SW480 (cell line): ENCODE measurements at places on chromosomes 4 and X.

- peak; percentile 64 for DNase-seq
Measured at GRCh38 chr4:40908702-40909362, 159.1 kb downstream of the NSUN7 start.

GRCh38 chr4:10690185-10690907 is 5.8 kb upstream of the CLNK start:
- no peak for DNase-seq

- no peak for DNase-seq
Measured at GRCh38 chr4:170109586-170110284, 20.0 kb upstream of the AADAT start.

DNA sequence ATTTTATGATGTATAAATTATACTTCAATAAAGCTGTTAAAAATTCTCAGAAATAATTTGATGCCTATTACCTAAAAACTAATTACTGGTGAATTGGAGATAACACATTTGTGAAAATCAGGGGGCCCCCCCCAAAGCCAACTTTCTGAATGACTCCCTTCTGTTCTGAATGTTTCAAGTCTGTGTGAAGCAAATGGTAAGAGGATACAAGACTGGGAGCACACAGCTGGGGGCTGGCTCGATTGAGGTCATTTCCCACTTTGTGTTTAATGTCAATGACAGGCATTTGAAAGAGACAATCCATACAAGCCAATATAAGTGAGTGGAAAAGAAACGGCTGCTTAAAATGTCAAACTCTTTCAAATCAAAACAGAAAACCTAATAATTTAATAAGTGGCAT is 155.8 kb downstream of the SH2D1A start:
- DNase-seq, result no peak

DNA sequence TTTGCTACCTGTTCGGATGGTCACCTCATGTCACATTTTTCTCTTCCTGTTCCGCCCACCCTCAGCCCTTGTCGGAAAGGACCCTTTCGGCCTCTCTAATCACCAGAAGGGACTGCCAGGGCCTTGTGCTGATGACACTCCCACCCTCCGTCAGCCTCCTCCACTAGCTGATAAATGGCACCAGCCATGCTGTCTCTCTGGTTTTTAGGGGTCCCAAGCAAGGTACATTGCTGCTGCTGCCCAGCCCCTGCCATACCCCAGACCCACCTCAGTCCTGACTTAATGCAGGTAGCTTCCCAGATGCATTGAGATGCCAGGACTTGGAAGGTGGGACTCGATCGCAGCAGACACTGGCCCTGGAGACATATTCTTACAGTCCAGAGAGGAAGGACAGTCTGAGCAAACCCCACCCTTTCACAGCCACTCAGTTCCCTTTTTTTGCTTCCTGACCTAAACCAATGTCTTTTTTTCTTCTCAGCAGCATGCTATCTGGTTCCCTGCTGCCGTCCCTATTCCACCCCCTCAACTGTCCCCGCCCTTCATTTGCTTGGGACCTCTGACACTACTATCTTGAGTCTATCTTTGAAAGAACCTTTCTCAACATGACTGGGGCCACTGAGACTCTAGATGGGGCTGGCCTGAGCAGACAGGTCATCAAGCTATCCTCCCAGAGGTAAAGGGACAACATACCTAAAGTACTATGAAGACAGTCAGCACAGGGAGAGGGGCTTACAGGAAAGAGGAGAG is at the start of gene BTK:
BTK (minus strand) TSS at position 397 of the 747 bp plus-strand sequence. CDS start 10,907 bp downstream, outside the sequence.
- DNase-seq, result no peak

GRCh38 chr4:150828159-150828558 is 186.9 kb downstream of the LRBA start:
- no peak for DNase-seq
